ENCODE measurements at places on chromosomes 11 and 22.

DNA sequence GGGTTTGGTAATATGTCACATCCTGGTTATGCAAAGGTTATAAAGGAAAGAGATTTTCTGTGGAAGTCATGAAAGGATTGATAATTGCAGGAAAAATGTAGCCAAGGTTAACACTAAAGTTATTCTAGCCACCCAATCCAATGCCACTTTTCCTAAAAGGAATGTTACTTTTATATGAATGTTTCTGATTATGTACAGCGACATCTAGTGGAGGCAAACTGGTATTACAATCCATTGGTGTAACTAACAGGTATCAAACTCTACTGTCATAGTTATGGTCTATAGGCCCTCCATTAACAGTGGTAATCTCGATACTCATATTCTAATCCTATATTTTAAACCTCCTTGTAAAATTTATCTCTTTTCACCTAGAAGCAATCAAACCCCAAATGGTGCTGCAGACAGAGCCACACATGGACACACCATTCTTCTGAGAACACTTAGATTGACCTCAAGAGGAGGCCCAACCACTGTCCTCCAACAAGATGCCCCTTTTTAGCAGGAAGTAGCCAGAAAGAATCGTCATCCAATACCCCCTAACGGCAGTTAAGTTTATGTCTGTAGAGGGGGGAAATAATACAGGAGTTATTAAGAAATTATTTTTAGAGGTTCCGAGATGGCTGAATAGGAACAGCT, 74.9 kb upstream of the RAG2 start:
- peak; percentile 7 for DNase-seq

DNA sequence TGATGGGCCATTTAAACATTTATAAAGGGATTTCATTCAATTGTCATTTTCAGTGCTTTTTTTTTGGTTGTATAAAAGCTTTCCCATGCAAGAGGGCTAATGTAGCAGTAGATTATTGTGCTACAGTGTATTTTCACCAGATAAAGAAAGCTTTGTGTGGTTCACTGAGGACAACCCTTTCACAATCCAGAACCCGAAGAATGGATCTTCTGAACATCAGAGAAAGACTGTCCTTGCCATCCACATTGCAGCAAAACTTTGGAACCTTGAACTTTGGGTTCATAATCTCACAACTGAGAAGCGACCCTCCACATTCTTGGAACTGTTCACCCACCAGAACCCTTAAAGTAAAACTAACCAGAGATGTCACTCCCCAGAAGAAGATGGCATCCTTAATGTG, 9.3 kb downstream of the APOBEC3H start:
- no peak for DNase-seq

GRCh38 chr11:19557720-19558140, 154.9 kb upstream of the NAV2 start:
- peak; percentile 62 for DNase-seq

- DNase-seq: peak; percentile 60
Measured at GRCh38 chr11:3808861-3809623, 682 bp downstream of the PGAP2 start.

GRCh38 chr11:124674571-124674970, 867 bp downstream of the SPA17 start:
- DNase-seq: no peak

DNA sequence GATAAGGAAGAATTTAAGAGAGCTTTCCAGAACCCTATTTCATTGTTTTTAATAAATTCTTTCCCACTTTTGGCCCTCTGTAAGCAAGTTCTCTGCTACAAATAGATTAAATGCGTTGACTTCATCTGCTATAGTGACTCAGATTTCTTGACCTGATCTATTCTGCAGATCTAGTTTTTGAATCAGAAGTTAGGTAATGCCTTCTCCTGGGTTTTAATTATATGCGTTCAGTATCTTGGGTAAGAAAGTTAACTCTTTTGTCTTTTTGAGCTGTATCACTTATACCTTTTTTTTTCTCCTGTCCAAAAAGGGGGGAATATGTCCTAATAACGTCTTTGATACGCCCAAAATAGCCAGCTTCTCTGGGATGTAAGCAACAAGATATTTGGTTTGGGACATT, 2.4 kb upstream of the HEPHL1 start:
- DNase-seq: no peak

GRCh38 chr11:40825201-40825834, 634.1 kb downstream of the LRRC4C start:
- no peak for DNase-seq

GRCh38 chr11:2989006-2989405, 3.1 kb downstream of the NAP1L4 start:
- DNase-seq: no peak

GRCh38 chr11:86663761-86664160, 8.7 kb downstream of the ME3 start:
- DNase-seq: no peak
